ENCODE measurements at places on chromosomes 12 and 14.

GRCh38 chr12:109793411-109793810 lies 39.8 kb downstream of the TRPV4 start:
- no peak for DNase-seq

GRCh38 chr14:81147140-81147897 lies 73.4 kb downstream of the GTF2A1 start:
- no peak for DNase-seq

- no peak for DNase-seq
Measured at GRCh38 chr12:96749999-96750398, 157.1 kb upstream of the NEDD1 start.

- peak; percentile 72 for DNase-seq
Measured at GRCh38 chr12:67430708-67431335, 161.7 kb downstream of the CAND1 start.

DNA sequence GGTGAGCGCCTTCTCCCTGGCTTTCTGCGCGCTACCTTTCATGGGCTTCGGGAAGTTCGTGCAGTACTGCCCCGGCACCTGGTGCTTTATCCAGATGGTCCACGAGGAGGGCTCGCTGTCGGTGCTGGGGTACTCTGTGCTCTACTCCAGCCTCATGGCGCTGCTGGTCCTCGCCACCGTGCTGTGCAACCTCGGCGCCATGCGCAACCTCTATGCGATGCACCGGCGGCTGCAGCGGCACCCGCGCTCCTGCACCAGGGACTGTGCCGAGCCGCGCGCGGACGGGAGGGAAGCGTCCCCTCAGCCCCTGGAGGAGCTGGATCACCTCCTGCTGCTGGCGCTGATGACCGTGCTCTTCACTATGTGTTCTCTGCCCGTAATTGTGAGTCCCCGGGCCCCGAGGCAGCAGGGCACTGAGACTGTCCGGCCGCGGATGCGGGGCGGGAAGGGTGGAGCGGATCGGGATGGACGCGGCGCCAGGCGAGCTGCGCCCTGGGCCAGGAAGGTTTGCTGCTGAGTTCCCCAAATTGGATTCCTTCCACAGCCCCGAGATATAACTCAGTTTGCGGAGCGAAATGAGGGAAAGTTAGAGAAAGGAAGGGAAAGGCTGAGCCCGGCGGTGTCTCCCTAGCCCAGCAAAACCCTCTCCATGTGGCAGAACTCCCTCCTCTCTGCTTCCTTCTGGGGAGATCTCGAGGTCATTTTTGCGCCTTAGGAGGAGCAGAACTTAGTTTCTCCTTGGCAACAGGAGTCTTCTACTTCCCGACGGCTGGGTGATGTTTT lies 972 bp downstream of the PTGDR start:
- DNase-seq, result no peak

DNA sequence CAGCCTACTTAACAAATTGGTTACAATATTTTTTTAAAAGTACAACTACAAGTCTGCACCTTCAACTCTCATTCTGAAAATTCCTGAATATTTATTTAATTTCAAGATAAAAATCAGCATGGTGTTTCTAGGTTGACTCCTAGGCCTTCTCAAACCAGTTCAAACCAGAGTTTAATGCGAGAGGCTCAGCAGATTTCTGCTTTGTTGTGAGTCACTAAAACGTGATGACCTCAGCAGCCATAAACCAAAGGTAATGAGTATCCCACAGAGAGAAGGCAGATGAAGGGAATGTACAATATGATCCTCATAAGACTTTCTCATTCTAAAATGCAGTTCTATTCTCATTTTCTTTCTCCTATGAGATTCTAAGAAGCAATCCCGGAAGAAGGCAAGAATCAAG lies 1.5 kb downstream of the PRDM4 start:
- no peak for DNase-seq
